ENCODE measurements at places on chromosomes 12 and 14.

DNA sequence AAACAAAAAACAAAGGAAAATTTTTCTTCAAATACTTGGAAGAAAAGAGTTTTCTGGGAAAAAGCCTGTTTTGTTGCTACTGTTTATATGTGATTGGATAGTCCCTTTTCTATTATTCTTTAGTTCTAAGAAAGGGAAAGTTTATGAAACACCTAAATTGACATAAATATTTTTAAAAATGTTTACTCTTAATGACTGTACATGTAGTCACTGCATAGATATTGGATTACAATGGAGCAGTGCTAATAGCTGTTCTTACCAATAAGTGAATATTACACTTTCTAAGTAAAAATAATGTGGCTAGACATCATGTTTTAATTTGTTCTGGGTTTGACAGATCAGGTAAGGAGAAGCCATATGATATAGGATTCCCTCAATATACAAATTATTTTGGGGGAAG is 352.7 kb upstream of the DIO2 start:
- DNase-seq = no peak

DNA sequence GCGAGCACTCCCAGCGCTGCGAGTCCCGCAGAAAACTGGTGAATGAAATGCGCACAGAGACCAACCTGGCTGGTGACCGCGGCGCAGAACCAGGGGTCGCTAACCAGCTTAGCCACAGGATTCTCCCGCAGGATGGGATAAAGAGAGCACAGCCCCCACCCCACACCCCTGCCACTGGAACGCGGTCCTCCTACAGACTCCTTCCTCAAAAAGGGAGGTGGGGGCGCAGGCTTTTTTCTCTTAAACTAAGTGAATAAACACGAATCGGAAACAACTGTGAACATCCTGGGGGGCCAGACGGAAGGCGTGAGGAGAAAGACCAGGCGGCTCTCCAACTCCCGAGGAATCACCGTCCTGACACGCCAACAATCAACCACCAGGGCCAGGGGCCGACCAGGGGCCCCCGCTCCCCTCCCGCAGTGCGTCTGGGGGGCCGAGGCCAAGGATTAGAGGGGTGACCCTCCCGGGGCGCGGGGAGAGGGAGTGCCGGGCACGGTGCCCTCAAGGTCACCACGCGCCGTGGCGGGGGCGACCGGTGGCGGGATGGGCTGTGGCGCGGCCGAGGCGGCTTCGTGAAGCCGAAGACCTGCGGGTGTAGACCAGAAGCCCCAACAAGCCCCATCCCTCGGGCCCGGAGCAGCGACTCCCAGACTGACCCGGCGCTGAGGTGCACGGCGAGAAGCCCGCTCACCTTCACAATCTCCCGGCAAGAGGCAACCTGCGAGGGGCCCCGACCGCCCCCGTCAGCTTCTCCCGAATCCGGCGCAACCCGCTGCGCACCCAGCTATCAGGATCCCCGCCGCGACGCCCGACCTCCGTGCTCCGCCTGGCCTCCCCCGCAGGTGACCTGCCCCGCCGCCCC is 704 bp downstream of the ATP2B1 start:
- no peak for DNase-seq

- DNase-seq = no peak
Measured at GRCh38 chr12:55818140-55818728, 393 bp downstream of the ORMDL2 start.

GRCh38 chr12:96077081-96077480 is 41.7 kb upstream of the LTA4H start:
- DNase-seq = no peak

DNA sequence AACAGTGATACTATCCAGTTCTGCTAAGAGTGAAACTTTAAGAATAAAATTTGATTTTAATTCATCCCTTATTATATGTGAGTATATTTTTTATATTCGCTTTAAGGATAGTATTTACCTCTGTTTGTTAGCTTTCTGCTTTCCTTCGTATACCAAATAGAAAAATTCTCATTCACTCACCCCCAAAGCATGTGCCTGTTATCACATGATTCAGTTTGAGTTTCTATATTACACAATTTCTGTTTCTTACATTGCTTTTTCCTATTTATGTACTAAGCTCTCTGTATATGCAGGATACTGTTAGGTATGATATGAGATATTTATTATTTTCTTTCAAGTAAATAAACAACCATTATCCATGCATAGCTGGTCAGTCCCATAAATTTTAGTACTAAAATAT is 275.2 kb downstream of the FBXL14 start:
- DNase-seq = no peak

DNA sequence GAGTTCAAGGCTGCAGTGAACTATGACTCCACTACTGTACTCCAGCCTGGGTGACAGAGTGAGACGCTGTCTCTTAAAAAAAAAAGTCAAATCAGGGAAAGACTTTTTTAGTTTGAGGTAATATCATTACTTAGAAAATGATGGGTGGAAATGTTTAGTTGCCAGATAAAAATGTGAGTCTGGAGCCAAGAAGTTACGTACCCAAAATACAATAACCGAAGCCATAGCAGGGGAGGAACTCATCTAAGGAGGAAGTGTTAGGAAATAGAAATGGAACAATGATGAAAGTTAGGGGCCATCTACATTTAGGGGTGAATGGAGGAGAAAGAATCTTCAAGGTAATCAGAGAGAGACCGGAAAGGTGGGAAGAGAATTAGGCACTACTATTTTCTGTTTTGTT is 98.8 kb downstream of the DACT1 start:
- DNase-seq = no peak

- DNase-seq = no peak
Measured at GRCh38 chr12:108910336-108910735, 30.4 kb downstream of the DAO start.

DNA sequence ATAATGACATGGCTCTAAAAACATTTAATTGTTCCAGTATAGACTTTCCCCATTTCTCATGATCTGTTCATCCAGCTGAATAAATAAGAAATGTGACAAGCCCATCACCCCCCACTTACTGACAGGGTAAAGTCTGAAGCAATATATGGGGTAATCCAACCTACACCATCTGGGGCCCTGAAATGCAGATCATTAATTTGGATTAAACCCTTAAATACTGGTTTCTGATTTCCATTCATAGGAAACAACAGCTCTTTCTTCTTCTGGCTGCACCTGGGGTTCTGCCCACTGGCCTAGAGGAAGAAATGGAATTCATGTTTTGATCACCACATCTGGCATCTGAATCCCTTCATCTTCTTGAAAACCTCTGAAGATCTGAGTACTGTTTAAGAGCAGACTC is 39.3 kb upstream of the ACSM4 start:
- DNase-seq = no peak

GRCh38 chr12:107447336-107447735 is 238.3 kb upstream of the PWP1 start:
- no peak for DNase-seq

- no peak for DNase-seq
Measured at GRCh38 chr14:66072190-66073084, 413.7 kb upstream of the CCDC196 start.

DNA sequence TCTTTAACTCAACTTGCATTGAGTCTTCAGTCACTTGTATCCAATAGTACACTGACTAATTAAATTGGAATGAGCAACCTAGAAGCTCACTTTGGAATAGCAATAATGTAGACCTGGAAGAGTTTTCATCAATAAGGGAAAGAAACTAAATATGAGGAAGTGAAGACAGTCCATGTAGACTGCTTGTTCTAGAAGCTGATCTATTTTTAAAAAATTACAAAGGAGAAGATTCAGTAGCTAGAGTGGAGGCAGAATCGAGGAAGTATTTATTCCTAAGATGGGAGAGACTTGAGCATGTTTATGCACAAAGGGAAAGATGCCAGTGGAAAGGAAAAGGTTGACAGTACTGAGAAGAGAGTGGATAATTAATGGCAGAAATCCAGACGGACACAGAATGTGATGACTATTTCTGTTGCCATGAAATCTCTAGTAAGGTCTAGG is 156.3 kb upstream of the PDE3A start:
- no peak for DNase-seq

DNA sequence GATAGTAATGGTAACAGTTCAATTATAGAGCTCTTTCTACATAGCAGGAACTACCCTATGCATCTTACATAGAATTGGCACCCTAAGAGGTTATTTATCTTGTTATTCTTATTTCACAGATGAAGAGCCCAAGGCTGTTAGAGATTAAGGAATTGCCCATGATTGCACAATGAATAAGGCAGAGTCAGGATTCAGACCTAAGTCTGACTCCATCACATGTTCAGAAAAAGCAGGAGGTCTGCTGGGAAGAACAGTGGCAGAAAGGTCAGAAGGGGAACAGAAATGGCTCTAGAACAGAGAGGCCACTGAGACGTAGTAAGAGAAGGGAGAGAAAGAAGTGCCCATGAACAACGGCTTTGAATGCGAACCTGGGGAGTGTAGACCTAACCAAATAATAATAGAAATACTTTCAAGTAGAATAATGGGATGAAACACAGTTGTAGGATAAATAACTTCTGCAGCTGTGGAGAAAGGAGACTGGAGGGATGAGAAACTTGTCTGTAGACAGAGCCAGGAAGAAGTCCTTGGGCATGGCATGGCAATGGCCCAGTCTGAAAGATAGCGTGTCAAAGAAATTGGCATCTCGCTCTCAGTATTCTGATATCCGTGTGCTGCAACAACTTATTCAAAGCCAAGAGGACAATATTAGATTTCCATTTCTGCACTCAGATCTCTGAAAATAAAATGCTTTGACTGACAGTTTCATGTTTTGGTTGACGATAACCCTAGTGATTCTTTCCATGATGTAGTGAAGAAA is 17.6 kb downstream of the MYBPC1 start:
- no peak for DNase-seq

- DNase-seq = peak; percentile 38
Measured at GRCh38 chr14:99654235-99654985, 9.5 kb downstream of the HHIPL1 start.

DNA sequence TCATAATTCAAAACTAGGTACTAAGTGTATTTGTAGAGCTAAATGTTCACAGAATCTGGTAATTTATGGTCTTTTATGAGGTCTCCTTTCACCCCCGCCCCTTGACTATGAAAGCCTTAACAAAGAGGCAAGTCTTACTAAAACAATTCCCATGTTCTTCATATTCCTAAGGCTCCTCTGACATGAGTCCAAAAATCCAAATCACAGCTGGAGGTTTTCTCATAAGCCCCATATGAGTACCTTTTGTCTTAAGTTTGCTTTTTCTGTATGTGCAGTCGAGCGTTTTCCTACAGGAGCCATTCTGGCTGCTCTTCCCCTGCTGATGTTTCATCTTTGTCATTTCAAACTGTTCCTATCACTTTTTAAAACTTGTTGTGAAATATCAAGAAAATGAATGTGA is 55.2 kb downstream of the SIX1 start:
- no peak for DNase-seq

- DNase-seq = no peak
Measured at GRCh38 chr14:82244791-82245190, 711.1 kb upstream of the SEL1L start.

- DNase-seq = no peak
Measured at GRCh38 chr14:66496911-66497310, 10.7 kb downstream of the CCDC196 start.

DNA sequence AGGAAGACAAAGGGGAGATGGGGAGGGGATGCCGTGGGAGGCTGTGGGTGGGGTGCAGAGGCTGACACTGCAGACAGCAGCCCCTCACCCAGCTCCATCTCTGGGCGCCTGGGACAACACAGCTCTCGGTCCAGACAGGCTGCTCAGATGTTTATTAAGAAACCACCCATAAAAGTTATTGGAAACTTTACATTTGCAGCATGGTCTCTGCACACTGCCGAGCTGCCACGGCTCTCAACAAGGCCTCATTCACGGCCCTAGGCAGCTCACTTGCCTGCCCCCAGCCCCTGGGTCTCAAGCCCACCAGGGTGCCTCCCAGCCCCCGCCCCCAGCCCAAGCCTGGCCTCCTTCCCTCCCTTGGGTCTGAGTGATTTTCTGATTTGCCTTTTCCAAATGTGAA is 21.0 kb upstream of the COL2A1 start:
- no peak for DNase-seq

GRCh38 chr12:107145397-107145796 is 52.0 kb upstream of the CRY1 start:
- DNase-seq = no peak

DNA sequence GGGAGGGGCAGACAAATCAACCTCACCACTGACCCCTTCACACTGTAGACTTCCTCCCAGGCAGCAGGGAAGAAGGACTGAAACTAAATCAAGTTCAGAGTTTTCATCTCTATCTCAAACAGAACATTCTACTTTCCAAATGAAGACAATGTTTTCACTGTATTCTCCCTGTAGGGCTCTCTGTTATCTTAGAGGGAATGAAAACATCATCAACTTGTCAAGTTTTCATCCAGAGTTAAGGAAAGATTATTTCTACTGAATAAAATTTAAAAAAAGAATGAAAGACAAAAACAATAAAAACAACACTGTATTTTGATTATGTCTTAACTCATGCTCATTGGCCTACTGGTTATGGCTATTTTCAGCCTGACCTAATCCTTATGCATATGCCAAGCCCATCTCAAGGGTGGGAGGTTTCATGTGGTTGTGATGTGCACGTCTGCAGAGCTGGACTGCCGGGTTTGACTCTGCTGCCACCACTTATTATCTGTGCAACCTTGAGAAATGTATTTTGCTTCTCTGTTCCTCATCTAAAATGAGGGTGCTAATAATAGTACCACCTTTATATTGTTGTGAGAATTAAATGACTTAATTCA is 152.0 kb upstream of the AVPR1A start:
- DNase-seq = no peak

DNA sequence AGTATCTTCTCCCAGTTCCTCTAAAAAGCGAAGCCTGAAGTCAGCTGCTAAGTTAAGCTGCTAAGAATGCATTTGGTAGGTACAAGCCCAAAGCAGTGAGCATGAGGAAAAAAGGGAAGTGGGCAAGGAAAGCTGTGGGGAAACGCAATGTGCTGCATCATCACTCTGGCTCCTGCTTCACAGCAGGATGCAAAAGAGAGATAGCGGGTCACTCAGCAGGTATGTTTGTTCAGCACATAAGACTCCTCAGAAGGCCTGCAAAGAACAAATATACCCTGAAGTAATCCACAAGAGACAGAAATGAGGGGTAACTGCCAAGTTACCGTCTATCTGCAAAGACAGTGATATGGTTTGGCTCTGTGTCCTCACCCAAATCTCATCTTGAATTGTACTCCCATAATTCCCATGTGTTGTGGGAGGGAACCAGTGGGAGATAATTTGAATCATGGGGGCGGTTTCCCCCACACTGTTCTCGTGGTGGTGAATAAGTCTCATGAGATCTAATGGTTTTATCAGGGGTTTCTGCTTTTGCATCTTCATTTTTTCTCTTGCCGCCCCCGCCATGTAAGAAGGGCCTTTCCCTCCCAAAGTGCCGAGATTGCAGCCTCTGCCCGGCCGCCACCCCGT is 127.4 kb upstream of the EGLN3 start:
- no peak for DNase-seq

GRCh38 chr12:115386946-115387345 is 703.0 kb upstream of the TBX3 start:
- no peak for DNase-seq

DNA sequence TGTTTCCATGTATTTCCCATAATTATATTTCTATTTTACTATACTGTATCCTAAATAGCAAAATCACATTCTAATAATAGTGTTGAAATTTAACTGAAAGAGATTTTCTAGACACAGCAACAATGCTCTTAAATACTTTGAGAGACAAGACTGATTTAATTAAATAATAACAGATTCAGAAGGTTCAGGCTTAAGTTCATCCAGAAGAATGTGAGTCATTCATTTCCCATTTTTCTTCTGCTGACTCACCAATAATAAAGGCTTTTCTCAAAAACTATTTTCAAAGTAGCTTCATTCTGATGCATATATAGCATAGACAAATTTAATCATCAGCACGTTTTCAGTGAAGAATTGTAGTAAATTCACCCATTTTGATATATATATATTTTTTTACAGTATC is 481.4 kb downstream of the MDGA2 start:
- DNase-seq = no peak
